CD8-positive, alpha-beta memory T cell (primary cell): ENCODE measurements at places on chromosomes 7 and 10. TPM values are rescaled to one million over a fixed set of nuclear protein-coding genes. Genes with fewer than 3 reads are reported as not detected.

DNA sequence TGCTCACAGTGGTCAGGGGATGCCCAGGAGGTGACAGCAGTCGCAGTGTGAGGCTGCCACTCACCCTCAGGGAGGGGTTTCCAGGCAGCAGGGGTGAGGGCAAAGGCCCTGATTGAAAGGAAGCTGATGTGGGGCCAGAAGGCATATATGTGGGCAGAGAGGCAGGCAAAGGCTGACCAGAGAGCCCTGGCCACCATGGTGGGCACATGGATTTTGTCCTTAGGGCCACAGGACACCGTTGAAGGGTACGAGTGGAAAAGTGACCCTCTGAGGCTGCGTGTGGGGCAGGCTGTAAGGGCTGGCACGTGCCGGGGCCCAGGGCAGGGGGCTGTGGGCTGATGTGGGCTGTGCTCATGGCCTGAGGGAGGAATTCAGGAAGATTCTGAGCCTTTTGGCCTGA, 57.5 kb upstream of the ZNF32 start:
- no peak for DNase-seq

DNA sequence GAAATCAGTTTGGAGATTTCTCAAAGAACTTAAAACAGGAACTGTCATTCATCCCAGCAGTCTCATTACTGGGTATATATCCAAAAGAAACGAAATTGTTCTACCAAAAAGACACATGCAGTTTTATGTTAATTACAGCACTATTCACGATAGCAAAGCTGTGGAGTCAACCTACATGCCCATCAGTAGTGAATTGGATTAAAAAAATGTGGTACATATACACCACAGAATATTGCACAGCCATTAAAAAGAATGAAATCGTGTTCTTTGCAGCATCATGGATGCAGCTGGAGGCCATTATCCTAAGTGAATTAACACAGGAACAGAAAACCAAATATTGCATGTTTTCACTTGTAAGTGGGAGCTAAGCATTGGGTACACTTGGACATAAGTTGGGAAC, 158.9 kb downstream of the CDK14 start:
- DNase-seq, result no peak

PCDH15 gene
- total RNA-seq, result not detected

FAM25A gene
- not detected for total RNA-seq
